ENCODE measurements at places on chromosomes 16 and 17.

DNA sequence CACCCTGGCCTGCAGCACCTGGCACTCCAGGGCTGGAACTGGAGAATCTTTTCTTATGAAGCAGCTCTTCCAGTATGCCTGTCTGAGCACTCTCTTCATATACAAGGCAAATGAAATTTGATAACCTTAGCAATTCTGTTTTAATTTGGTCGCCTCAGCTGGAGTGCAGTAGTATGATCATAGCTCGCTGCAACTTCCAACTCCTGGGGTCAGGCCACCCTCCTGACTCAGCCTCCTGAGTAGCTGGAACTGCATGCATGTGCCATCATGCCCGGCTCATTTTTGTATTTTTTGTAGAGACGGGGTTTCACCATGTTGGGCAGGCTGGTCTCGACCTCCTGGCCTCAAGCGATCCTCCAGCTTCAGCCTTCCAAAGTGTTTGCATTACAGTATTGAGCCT is 140.8 kb upstream of the CHMP6 start:
- DNase-seq = no peak

DNA sequence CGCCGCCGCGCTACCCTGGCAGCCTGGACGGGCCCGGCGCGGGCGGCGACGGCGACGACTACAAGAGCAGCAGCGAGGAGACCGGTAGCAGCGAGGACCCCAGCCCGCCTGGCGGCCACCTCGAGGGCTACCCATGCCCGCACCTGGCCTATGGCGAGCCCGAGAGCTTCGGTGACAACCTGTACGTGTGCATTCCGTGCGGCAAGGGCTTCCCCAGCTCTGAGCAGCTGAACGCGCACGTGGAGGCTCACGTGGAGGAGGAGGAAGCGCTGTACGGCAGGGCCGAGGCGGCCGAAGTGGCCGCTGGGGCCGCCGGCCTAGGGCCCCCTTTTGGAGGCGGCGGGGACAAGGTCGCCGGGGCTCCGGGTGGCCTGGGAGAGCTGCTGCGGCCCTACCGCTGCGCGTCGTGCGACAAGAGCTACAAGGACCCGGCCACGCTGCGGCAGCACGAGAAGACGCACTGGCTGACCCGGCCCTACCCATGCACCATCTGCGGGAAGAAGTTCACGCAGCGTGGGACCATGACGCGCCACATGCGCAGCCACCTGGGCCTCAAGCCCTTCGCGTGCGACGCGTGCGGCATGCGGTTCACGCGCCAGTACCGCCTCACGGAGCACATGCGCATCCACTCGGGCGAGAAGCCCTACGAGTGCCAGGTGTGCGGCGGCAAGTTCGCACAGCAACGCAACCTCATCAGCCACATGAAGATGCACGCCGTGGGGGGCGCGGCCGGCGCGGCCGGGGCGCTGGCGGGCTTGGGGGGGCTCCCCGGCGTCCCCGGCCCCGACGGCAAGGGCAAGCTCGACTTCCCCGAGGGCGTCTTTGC is 3.1 kb downstream of the HIC1 start:
- no peak for DNase-seq

- DNase-seq = no peak
These were observed 2.6 kb upstream of the MYCBPAP start for GRCh38 chr17:50505591-50506130.

DNA sequence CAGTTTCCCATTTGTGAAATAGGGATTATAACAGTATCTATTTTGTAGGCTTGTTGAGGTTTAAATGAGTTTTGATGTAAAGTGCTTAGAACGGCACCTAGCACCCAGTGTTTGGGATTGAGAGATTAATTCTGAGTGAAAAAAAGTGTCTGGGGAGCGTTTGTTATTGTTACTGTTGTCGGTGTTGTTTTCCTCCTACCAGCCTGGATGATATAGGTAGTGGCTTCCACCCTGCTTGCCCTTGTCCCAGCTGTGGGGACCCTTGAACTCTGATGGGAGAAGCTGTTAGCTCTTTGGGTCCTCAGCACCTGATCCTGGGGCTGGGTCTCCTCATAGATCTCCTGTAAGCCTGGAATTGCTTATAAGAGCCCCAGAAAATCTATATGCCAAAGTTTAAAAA is 4.9 kb downstream of the FMNL1 start:
- no peak for DNase-seq

DNA sequence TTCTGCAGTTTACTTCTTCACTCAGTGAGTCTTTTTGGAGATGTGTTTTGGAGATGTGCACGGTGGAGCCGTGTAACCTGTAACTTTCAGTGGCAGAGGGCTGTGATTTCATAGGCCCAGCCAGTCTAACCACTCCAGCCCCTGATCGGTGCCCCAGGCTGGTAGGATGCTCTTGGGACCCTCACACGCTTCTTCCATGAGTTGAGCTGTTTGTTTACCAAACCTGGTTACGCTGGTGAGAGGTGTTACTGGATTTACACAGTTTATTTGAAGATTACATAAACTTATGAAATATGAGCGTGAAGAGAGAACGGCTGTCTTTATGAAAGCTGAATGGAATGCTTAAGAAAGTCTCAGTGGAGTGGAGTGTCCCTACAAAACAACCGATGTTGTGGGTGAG is 96.7 kb downstream of the CMIP start:
- no peak for DNase-seq

DNA sequence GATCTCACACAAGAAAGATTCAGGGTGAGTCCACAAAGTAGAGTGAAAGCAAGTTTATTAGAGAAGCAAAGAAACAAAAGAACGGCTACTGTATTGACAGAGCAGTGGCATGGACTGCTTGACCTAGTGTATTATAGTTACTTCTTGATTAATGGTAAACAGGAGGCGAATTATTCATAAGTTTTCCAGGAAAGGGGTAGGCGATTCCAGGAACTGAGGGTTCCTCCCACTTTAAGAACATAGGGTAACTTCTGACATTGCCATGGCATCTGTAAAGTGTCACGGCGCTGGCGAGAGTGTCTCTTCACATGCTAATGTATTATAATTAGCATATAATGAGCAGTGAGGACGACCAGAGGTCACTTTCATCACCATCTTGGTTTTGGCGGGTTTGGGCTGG is 93.2 kb downstream of the CACNG3 start:
- DNase-seq = no peak

GRCh38 chr17:76657505-76658241 is 14.1 kb upstream of the ST6GALNAC1 start:
- no peak for DNase-seq

DNA sequence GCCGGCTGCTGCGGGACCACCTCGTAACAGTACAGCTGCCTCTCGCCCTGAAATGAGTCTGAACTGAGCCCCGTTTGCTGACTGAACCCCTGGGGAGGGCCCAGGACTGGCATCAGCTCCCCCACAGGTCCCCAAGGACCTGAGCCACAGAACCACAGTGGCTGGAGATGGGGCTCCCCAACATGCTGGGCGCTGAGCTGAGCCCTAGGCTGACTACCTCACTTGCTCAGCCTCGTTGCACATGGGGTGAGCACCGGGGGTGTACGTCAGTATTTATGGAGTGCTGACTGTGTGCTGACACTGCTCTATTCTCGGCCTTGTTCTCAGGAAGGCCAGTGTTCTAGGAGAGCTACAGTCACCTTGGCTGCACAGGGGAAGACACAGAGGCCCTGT is 6.6 kb upstream of the VASN start:
- no peak for DNase-seq

DNA sequence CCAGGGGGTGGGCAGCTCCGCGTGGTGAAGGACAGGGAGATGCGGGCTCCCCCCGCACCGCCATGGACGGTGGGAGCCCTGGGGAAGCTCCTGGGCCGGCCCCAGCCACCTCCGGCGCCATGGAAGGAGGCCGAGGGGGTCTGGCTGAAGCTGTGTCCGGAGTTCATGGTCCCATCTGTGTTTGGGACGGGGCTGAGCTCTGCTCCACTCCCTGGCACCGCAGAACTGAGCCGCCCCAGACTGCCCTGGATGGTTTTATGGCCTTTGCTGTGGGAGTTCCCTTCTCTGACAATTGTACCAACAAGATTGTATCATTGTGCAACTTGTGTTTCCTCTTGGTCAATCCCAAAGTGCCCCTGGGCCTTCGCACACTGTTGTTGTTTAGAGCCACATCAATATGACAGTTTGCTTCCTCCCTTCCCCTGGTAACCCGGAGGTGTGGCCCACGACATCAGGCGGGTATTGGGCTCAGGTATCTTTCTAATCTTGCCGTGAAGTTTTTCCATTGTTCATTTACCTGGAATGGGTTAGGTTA is 942 bp downstream of the KRT23 start:
- no peak for DNase-seq

DNA sequence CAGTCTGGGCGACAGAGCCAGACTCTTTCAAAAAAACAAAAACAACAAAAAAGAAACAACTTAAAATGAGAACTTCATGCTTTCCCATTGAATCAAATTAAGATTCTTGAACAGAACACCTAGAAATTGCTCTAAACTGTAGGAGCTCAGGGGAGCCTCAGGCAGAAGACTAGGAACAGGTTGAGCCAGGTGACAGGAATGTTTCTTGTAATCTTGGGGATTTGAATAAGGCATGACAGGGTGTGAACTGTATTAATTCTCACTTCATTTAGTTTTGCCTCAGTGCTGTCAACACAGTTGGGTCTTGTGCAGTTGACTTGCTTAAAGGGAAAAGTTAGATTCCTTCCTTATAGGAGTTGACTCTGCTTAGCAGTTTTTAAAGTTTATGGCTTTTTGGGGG is 27.8 kb downstream of the SOCS7 start:
- DNase-seq = no peak

- no peak for DNase-seq
These were observed at the start of gene CD300LD for GRCh38 chr17:74592087-74592990. Gene CD300LD (minus strand): TSS chr17:74592283. CDS start chr17:74592202, 81 bp downstream.

GRCh38 chr16:85389679-85390470 is 223.2 kb upstream of the GSE1 start:
- no peak for DNase-seq

DNA sequence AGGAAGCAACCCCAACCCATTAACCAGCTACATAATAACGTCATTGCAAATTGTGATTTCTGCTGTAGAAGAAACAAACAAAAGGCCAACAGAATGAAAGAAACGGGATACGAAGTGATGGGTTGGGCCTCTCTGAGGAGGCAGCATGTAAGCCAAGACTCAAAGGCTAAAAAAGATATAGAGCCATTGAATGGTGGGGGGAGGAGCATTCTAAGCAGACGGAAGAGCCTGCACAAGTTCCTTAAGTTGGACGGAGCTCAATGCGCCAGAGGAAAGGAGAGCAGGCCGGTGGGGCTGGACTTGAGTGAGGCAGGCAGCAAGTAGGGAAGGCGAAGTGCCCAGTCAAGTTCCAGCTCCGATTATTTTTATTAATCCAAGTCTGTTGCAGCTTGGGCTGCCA is 160.3 kb downstream of the SHISA9 start:
- DNase-seq = no peak

- no peak for DNase-seq
These were observed 709 bp downstream of the STAT5A start for GRCh38 chr17:42288803-42289610.

DNA sequence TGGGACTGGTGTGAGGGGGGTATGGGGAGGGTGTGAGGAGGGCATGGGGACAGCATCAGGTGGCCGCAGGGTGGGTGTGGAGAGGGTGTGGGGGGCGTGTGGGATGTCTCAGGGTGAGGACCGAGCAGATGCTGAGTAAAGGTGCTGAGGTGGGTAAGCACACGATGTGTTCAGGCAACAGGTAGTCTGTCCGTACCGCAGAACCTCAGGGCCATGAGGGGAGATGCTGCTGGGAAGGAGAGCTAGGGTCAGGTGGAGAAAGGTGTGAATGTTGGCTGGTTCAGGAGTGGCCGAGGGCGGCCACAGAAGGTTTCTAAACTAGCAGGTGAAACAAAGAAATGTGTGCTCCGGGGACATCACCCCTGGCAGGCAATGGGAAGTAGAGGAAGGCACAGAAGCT is 80.0 kb upstream of the CDH5 start:
- no peak for DNase-seq

GRCh38 chr16:80103463-80103862 is 437.3 kb upstream of the DYNLRB2 start:
- DNase-seq = no peak

DNA sequence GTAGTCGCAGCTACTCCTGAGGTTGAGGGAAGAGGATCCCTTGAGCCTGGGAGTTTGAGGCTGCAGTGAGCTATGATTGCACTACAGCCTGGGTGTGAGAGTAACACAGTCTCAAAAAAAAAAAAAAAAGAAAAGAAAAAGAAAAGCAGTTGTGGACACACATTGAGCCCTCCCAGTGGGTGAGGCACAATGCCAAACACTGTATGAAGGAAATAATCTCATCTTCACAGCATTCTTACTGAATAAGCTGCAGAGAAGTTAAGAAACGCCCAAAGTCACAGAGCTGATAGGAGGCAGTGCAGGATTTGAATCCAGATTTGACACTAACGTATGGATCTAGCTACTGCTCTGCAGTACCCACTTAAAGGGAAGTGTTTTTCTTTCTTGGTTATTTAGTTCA is 5.9 kb upstream of the LYZL6 start:
- DNase-seq = no peak

GRCh38 chr17:74417178-74418045 is 14.5 kb upstream of the GPRC5C start:
- DNase-seq = no peak

All from fibroblast of the conjunctiva (primary cell).